Upper lobe of left lung (tissue), 6 donors: ENCODE measurements at places on chromosomes 11 and 22.

DNA sequence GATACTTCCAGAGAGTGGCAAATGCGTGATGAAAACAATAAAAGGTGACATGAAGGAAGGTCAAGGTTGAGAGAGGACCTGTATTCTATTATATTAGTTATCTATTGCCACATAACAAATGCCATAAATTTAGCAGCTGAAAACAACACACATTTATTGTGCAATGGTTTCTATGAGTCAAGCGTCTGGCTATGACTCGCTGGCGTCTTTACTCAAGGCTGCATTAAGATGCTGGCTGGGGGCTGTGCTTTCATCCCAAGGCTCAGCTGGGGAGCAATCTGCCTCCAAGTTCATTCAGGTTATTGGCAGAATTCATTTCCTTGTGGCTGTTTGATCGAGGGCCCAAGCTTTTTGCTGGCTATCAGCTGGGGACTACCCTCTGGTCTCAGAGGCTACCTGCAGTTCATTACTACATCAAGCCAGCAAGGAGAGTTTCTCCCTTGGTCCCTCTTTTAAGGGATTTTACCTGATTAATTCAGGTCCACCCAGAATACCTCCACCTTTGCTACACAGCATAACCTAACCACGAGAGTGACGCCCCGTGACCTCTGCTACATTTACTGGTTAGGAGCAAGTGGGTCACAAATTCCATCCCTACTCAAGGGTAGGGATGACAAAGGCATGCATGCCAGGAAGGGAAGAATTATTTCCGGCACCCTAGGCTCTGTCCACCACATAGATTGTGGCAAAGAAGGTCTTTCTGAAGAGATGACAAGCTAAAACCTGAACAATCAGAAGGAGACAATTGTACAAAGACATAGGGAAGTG is 549.1 kb downstream of the MN1 start:
- DNase-seq, result no peak

DNA sequence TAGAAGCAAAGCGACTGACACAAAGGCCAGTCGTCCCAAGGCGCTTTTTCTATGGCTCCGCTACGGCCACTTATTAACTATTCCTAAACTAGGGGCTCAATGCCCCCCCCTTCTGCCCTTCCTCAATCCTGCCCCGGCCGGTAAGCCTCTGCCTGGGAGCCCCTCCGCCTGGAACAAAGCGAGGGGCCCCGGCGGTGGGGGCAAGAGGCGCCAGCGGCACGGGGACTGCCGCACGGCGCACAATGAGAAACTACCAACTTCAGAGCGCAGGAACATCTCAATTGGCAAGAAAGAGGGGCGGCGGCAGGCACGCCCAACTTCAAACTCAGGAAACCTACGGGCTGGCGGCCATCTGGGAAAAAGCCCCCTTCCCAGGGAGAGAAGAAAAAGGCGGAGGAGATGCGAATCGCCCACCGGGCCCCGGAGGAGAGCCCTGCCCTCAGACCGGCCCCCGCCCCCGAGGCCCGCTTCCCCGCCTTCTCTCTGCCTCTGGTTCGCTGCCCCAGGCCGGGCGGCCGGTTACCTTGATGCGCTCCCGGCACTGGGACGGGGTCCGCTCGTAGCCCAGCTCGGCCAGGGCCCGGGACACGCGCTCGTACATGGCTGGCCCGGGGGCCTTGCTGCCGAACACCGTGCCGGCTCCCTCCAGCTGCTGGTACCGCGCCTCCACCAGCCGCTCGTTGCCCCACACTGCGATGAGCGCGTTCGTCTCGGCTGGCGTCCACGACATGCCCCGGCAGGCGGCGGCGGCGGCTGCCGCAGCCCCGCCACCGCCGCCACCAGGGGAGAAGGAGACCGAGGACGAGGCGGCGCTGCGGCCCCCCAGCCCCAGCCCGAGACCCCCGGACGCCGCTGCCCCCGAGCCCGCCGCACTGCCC is 619 bp downstream of the MSANTD2 start:
- DNase-seq, result peak; percentile 90

DNA sequence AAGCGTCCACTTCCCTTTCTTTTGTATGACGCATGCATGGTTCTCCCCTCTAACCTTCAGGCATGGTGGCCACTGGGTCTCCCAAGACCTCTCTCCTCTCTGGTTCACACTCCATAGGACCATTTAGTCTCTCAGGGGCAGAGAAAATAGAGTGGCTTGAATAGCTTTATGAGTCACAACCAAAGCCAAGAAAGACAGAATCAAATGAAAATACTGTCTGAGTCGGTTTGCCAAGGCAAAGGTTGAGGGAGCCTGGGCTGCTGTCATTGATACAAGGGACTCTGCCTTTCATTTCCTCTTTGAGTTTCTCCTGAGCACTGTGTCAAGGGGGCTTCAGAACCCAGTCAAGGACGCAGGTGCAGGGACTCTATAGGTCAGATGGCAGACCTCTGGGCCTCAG is 44.2 kb downstream of the TENM4 start:
- no peak for DNase-seq

DNA sequence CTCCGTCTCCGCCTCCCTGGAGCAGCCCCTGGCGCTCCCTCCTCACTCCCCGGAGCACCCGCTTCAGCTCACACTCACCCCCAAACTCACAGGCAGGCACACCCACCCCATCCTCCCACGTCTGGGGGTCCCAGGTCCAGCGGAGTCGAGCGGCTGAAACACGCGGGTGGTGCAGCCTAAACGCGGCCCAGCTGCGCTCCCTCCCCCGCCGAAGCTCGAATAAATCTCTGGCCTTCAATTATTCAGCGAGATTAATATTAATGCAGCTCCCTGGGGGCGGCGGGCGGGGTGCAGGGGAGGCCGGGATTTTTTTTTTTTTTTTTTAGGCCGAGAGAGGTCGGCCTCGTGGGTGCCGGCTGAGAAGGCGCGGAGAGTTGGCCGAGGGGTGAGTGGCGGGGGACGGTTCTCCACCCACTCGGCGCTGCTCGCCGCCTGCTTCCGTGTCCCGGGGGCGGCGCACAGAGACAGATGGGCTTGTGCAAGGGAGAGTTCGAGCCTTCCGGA is 524 bp upstream of the SLC1A2 start:
- DNase-seq, result no peak

DNA sequence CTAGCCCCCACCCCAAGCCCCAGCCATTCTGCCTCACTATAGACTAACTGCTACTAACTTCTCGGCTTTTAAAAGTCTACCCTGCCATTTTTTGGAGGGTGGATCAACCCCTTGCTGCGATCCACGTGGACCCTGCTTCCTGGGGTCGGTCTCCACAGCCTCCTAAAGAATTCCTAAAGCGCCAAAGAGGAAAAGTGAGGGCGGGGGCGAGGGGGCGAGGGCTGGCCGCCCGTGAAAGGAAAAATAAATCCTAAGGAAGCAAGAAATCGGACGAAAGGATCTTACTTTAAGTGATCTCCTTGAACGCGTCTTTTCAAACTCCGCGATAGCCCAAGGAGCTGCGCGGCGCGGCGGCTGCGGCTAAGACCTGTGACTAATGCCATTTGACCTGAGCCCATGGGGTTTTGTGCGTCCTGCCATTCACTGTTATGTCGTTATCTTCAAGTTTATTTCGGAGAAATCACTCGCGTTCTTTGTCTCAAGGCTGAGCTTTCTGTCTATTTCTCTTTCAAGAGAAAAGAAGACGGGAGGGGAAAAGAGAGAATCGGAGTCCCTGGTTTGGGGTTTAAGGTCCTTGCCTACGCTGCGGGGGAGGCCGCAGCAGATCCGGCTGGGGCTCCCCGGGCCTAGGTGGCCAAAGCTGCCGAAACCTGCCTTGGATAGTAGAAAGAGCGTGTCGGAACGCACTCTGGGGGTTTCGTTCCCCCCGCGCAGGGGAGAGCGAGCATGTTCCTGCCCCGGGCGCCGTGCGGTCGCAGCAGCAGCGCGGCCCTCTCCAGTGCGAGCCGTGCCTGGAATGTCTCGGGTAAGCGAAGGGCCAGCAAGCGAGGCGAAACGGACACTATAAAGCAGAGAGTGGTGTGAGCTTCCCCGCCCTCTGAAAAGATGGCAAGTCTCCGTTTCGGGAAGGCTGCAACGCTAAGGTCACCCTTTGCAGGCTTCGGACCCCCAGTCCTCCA is 2.8 kb upstream of the DBX1 start:
- DNase-seq, result peak; percentile 84

DNA sequence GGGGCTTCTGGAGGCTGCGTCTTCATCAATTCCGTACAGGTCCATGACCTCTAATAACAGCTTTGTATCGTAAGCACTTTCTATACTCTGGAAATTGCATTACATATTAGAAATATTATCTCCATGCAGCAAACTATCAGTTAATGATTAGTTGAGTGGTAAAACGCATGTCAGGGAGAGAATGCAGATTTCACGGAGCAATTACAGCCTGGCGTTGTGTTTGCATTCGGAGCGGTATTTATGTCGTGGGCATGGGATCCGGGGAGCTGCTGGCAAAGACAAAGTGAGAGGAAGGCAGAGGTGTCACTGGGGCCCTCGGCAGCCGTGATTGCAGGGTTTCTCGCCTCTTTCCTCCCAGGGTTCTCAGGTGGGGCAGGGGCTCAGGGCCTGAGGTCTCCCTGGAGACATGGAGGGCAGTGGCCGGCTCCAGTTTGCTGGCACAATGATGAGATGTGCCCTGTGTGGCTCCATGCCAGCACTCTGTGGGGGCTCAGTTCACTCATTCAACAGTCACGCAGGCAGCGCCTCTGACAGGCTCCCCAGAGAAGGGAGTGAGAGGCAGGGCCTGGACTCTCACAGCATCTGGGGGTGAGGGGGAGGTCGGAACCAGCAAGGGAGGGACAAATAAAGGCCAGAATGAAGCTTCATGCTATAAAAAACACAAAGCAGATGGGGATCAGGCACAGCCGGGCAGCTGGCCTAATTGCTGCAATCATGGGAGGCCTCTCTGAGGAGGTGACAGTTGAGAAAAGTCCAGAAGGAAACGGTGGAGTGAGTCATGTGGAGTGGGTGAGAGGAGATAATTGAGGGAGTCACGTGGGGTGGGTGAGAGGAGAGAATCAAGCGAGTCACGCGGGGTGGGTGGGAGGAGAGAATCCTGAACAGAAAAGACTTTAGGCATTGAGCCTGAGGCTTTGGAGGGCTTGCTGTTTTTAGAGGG is 1002.7 kb downstream of the BRD1 start:
- no peak for DNase-seq

- DNase-seq, result no peak
Observed at GRCh38 chr11:62880231-62880802, 379 bp upstream of the SLC3A2 start.

DNA sequence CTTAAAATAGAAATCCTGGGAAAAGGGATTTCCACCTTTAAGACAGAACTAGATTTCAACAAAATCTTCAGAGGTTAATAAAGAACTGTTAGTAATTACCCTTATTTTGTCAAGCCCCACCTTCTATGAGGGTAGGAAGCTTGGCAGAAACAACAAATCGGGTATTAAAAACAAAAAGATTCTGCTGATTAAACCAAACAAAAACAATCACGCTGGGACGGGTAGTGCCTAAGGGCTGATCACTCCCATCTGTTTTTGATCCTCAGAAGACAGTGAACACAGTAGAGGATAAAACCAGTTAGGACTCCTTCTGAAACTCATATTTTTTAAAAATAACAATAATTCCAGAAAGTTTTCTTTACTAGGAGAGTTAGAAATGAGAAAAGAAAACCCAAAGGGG is 441.3 kb upstream of the API5 start:
- no peak for DNase-seq

DNA sequence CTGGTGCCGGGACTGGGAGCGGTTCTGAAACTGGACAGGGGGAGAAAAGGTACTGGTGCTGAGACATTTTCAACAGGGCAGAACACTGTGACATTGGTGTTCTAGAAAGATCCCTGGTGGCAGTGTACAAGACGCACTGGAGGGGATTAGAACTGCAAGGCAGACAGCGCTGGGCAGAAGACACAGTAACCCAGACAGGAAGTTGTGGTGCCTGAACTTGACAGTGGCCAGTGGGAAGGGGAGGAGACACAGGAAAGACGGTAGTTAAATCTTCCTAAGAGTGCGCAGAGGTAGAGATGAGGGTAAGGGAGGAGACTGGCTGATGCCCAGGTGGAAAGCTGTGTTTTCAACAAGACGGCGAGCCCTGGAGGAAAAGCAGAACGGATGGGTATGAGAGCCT is 24.5 kb downstream of the FAM227A start:
- DNase-seq, result no peak

DNA sequence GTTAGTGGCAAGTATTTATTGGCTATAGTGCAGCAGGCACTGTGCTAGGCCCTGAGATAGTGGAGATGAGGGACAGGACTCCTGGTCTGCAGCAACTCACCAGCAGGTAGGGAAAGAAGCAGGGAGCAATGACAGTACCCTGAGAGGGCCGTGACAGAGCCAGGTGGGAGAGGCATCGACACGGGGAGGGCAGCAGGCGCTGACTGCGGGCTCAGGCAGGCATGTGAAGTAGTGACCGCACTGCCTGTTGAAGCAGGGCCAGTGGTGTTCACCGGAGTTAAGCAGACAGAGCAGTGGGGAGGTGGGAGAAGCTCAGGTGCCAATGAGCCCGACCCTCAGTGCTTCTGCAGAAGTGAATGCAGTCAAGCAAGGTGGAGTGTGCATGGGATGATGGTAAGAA is 43.7 kb upstream of the ADA2 start:
- no peak for DNase-seq

- no peak for DNase-seq
Observed at GRCh38 chr11:110169738-110170137, 76.5 kb downstream of the ZC3H12C start.

GRCh38 chr11:63915961-63916836 is 765 bp downstream of the RCOR2 start:
- peak; percentile 91 for DNase-seq

DNA sequence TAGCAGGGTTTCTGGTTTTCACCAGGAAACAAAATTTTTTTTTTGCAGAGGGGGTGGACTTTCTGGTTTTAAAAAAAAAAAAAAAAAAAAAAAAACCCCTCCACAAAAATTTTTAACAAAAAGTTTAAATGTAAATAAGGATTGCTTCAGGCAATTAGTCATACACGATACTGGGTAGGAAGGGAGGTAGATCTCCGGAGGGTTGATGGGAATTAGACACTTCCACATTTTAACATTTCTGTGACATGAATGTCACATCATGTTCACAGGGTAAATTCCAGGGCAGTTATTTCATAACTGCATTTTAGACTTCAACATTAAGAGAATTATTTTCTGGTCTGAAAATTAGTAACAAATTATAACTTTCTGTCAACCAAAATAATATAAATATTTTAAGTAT is 15.9 kb downstream of the NUP98 start:
- no peak for DNase-seq

DNA sequence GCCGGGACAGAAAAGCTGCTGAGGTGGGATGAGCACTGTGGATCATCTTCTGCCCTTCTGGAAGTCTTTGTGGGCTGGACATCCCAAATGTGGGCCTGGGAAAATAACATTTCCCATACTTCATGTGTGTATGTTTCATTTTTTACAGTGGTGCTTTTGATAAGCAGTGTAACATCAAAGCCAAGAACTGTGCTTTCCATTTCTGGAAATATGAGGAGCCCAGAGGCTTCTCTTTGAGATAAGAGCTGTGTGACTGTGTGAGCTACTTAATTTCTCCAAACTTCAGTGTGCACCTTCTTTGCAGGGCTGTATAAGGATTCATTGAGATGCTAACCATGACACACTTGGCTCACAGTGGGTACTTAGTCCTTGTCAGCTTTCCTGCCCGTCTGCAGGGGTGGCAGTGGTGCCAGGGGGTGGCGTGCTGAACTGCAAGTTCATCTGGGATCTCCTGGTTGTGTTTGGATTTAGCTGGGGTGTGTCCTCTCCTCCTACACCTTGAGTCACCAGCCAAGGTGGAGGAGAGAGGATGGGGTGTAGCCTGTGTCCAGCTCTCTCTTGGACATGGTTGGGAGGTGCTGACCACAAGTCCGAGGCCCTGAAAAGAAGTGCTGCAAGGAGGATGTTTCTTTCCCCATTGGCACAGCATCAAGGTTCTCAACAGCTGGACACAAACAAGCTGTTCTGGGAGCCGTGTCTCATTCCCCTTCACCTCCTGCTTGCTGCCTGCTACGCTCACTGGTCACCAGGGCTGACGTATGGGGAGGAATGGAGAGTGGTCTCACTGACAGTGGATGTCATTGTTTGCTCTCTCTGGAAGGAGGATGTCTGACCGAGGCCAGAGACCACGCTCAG is 139.4 kb downstream of the TEAD1 start:
- DNase-seq, result peak; percentile 45
